ENCODE measurements at places on chromosomes 13 and 19. TPM values are rescaled to one million over a fixed set of nuclear protein-coding genes. Genes with fewer than 3 reads are reported as not detected.

Gene HSD17B14
- total RNA-seq, result 14.6 TPM

Gene FPR3
- not detected for total RNA-seq

Gene TNFRSF19
- total RNA-seq, result 45.2 TPM

Gene OR4F17
- not detected for total RNA-seq

Gene C1QTNF9B
- not detected for total RNA-seq

All from hair follicle dermal papilla cell (primary cell).